Chondrocyte (in vitro differentiated cells): ENCODE measurements at places on chromosomes 16 and 17. TPM values are rescaled to one million over a fixed set of nuclear protein-coding genes. Genes with fewer than 3 reads are reported as not detected.

The EME1 gene
- 1.9 to 6.8 TPM (median 2.5 TPM) in 3 replicates for total RNA-seq

The AOC3 gene
- total RNA-seq, result 0.53 to 17.4 TPM (median 15.5 TPM) in 3 replicates

The KCNJ12 gene
- total RNA-seq, result 2.2 to 2.8 TPM (median 2.5 TPM) in 3 replicates

The MYH8 gene
- not detected in 3 replicates for total RNA-seq

The PNMT gene
- total RNA-seq, result 0.22 to 2.7 TPM (median 0.46 TPM) in 3 replicates

The KRTAP9-4 gene
- total RNA-seq, result not detected in 3 replicates
